Activated CD4-positive, alpha-beta memory T cell treated with anti-CD3 and anti-CD28 coated beads for 36 hours (primary cell): ENCODE measurements at places on chromosomes 4 and X.

DNA sequence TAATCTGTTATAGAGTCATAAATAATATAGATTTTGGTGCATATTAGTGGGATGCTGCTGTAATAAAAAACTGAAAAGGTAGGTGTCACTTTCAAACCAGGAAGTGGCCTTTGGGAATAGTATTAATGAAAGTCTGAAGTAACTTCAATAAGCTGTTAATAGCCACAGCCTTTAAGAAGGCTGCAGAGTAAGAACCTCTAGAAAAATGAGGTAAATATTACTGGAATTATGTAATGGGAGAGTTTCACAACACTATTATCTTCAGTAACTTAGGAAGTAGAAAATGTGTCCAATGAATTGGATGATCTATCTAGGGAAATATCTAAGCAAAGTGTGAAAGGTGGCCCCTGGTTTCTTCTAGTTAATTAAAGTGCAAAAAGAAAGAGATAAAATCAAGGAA is 104.7 kb downstream of the NCAPG start:
- no peak for DNase-seq

DNA sequence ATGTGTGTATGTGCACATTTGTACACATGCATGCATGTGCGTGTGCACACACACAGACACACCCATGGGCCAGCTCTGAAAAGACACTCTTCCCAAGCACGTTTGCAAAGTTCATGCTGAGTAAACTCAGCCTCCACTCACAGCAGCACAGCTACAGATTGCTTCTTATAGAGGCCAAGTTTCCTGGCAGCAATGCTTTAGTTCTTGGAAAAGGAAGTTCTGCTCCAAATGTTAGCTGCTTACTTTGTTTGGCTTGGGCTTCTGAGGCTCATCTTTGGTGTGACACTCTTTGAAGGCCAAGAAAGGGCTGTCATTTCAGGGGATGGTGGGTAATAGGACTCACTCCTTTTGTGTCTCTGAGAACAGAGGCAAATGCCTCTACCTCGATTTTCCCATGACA is 6.6 kb downstream of the PLP1 start:
- no peak for DNase-seq

GRCh38 chr4:182809417-182810102 is 107.6 kb downstream of the DCTD start:
- peak; percentile 36 for DNase-seq

- no peak for DNase-seq
Measured at GRCh38 chr4:72378901-72379300, 190.1 kb downstream of the ADAMTS3 start.

- DNase-seq: no peak
Measured at GRCh38 chrX:46251755-46252154, 293.5 kb downstream of the ZNF674 start.

- no peak for DNase-seq
Measured at GRCh38 chrX:72125331-72126047, 6.2 kb downstream of the RTL5 start.

DNA sequence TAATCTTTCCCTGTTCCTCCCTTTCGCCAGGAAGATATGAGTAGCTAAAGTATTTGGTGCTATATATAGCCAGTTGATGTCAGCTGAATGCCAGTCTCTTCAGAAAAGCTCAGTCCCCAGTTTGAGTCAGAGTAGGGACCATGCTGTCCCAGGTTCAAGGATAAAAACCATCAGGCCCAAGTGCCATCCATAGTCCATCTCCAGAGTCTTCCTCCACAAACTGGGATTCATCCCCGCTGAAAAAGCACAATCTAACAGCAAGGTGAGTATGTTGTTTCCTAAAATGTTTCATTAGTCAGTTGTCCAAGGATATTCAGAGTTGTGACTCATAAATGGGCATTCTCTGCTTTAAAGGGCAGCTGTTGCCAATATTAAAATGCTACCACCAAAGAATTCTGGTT is at the start of gene MYOZ2:
MYOZ2 (plus strand) TSS at position 112 of the 401 bp plus-strand sequence. CDS start 694 bp downstream, outside the sequence.
- no peak for DNase-seq

DNA sequence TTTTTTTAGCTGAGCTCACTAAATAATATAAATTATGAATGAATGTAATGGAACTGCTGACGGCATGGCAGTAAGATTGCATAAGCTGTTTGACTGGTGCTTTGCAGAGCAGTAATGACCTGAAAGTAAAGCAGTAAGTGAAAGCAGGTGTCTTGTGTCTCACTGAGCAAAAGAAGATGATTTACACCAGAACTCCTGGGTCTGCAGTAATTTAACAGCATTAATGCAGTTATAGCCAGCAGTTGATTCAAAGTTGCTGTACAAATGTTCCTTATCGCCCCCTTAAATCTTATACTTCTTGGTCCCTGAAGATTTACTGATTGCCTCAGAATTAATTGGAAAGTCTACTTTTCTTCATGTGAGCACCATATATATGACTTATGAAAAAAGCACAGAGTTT is 187.7 kb downstream of the DCTD start:
- DNase-seq: no peak

DNA sequence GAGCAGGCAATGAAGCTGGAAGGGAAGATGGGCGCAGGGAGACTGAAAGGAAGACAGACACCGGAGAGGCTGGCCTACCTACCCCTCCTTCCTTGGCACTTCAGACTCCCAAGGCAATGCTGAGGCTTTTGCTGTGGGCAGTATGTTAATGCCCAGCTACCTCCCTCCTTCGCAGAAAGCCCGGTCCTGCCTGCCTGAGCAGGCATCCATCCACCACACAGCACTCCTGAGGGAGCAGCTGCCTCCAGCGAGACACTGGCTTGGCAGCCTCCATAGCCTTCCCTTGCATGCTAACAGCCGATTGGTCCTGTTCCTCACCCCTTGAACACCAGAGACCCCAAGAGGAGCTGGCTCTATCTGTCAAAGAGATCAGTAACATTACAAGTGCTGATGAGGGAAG is 14.4 kb downstream of the GABRQ start:
- DNase-seq: no peak

- no peak for DNase-seq
Measured at GRCh38 chr4:65791111-65791811, 121.0 kb upstream of the EPHA5 start.

DNA sequence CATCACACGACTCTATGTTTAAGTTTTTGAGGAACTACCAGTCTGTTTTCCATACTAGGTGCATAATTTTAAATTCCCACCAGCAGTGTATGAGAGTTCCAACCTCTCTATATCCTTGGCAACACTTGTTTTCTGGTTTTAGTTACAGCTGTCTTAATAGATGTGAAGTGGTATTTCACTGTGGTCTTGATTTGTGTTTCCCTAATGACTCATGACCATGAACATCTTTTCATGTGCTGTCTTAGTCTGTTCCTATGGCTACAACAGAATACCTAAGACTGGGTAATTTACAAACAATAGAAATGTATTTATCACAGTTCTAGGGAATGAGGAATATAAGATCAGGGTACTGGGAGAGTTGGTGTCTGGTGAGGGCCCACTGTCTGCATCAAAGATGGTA is 51.5 kb upstream of the GPR78 start:
- DNase-seq: no peak

GRCh38 chrX:148530464-148531077 is 30.2 kb downstream of the AFF2 start:
- no peak for DNase-seq

GRCh38 chr4:68960294-68961163 is 8.9 kb upstream of the UGT2A3 start:
- no peak for DNase-seq
